Psoas muscle (tissue), 8 donors: ENCODE measurements at places on chromosomes 7 and 10. TPM values are rescaled to one million over a fixed set of nuclear protein-coding genes. Genes with fewer than 3 reads are reported as not detected.

The IFIT1B gene
- total RNA-seq = not detected

The PBLD gene
- 2.9 TPM for total RNA-seq

The CAV2 gene
- 20.1 TPM for total RNA-seq

The VIM gene
- 197 TPM for total RNA-seq

The MEPCE gene
- 38.2 TPM for total RNA-seq

The TMEM229A gene
- total RNA-seq = not detected

The PIK3CG gene
- 1.2 TPM for total RNA-seq

The RAPGEF5 gene
- total RNA-seq = 8.6 TPM

DNA sequence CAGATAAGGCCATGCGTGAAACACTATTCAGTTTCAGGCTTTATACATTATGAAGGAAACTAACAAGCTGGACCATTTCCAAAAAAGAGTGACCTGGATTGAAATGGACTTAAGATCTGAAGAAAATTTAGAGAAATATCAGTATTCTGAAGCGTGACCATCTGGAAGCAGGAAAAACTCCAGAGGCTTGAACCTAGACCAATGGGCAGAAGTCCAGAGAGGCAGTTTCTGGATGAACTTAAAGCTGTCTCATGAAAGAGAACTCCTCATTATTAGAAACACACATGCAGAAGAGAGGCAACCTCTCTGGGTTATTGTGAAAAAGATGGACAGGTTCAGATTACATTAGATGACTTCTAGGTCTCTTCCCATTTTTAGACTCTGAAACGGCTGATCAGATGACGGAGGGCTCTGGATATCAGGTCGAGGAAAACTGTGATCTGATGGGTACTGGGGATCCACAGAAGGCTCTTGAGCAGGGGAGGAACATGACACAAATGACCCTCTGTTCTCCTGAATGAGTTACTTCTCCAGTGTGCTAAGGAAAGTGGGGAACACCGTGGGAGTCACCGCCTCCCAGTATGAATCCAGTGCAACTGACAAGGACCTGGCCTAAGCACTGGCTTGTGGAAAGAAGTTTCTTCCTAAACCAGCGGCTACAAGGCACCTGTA lies 116.5 kb downstream of the SPDYE5 start:
- no peak for DNase-seq

GRCh38 chr10:125012851-125013528 lies 71.1 kb downstream of the ZRANB1 start:
- peak; percentile 25 for DNase-seq

DNA sequence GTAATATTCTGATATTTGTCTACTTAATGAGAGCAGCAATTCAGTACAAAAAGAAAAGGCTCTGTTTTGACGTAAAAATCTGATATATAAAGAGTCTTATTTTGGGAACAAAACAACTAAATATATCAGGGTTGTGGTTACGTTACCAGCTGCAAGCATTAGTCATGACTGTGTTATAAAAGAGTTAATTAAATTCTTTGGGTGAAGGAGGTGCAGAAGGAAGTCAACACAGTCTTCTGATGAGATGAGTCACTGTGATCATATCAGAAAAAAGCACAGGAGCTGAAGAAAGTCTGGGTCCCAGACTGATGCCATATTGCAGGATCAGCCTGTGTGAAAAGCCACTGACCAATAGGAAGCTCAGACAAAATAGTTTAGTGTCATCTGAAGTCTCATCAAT lies 234.3 kb upstream of the TEX47 start:
- no peak for DNase-seq

DNA sequence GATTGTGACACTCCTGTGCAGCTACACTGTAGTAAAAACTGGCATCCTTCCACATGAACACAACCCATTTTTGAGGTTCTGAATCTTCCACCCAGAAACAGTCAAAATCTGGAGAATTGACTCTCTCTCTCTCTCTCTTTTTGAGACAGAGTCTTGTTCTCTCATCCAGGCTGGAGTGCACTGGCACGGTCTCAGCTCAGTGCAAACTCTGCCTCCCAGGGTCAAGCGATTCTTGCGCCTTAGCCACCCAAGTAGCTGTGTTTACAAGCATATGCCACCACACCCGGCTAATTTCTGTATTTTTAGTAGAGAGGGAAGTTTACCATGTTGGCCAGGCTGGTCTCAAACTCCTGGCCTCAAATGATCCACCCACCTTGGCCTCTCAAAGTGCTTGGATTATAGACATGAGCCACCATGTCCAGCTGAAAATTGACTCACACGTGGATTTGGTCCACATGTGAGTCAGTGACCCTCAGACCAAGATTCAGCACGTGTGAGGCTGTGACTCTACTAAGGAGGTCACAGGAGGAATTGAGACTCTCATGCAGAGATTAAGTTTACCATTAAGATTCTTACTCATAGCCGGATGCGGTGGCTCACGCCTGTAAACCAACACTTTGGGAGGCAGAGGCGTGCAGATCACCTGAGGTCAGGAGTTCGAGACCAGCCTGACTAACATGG lies 12.1 kb upstream of the ZNF107 start:
- DNase-seq = no peak

DNA sequence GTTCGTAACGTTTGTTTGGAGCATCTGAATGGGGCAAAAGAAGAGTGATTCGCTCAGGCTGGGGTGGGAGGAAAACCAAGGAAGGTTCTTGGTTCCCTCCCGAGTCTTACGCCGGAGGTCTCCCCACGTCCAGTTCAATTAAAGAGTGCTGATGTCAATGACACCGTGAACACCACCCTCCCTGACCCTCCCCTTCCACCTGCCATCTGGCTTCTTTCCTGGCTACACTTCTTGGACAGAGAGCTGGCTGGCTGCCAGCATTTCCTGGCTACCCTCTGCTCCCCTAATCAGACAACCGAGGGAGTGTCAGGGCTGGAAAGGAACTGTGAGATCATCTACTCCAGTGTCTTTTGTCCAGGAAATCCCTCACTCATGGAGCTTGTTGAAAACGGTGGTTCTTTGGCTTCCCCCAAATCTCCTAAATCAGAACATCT lies 24.1 kb upstream of the FFAR4 start:
- DNase-seq = peak; percentile 31

DNA sequence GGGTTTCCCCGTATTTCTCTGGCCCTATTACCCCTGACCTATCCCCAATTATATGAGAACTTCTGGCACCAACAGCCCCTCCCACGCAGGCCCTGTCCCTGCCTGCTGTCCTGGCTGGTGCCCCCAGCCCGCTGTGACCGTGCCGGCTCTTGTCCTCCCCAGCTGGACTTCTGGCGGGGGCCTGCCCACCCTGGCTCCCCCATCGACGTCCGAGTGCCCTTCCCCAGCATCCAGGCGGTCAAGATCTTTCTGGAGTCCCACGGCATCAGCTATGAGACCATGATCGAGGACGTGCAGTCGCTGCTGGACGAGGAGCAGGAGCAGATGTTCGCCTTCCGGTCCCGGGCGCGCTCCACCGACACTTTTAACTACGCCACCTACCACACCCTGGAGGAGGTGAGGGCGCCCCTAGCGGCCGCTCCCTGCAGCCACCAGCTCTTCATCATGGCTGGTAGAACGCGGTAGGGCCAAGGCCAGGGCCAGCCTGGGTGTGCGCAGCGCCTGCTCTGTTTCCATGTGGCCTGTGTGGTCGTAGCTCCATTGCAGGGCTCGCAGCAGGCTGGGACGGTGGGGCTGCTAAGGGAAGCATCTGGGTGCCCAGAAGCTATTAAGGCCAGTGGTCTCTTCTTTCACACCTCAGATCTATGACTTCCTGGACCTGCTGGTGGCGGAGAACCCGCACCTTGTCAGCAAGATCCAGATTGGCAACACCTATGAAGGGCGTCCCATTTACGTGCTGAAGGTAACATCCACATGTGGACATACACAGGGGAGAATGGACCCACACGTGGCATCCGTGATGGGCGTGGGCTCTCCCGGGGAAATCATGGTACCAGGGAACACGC lies 1.4 kb downstream of the CPA1 start:
- DNase-seq = no peak

GRCh38 chr10:128152741-128153580 lies 26.7 kb upstream of the MKI67 start:
- DNase-seq = no peak

DNA sequence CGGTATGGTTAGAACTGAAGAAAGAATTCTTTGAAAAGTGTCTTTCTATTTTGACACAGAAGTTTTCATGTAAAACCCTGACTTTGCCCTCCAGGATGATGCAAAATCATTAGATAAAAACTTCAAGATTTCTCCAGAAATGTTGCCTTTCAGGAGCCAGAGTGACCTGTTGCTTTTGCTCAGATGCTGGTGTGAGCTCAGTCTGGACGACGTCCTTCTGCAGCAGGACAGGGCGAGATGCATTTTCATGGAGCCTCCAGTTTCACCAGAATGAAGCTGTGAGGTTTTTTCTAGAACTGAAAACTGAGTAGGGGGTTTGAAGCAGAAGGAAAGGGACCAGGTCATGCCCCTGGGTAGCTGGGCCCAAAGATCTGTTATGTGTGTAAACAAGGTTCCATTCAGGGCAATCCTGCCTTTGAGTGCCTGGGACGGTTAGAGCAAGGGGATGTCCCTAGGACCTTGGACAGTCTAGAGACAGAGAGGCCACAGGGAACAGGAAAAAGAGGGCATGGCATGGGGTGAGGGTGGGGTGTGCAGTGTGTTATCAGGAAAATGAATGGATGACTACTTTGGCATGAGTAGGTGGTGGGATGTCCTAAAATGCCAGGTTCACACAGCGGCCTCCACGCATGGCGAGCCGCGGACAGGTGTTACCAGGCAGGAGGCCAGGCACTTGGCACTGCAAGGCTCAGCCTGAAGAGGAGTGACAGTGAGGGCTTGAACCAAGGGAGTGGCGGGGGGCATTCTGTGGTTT lies 356.3 kb downstream of the CXCL12 start:
- DNase-seq = no peak

DNA sequence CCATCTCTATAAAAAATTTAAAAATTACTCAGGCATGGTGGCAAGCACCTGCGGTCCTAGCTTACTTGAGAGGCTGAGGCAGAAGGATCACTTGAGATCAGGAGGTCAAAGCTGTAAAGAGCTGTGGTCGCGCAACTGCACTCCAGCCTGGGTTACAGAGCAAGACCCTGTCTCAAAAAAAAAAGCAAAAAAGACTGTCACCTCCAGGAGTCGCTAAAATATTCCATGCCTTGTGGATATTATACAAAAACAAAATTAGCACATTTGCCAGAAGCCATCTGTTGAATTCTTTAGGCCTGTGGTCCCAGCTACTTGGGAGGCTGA lies 87.0 kb upstream of the SDK1 start:
- no peak for DNase-seq

DNA sequence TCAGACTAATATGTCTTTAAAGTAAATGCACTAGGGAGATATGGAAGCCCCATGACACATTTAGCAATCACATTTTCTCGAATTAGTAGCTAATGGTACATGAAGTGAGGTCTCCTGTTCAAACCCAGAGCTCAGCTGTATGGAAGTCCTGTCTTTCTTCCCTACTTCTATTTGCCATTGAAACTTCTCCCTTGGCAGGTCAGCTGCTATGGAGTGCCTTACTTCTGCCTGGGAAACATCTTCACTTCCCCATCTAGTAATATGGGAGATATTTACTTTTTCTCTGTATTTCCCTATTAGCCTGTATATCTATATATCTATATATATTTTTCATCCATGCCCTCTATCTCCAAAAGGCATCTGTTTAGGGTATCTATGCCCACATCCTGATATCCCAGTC lies 225.3 kb upstream of the INHBA start:
- DNase-seq = no peak

GRCh38 chr10:45155784-45156183 lies 155.1 kb downstream of the ZNF22 start:
- no peak for DNase-seq
